ENCODE measurements at places on chromosomes 16 and 17.

- no peak for DNase-seq
These were observed 4.6 kb upstream of the GHDC start for GRCh38 chr17:42198897-42199296.

DNA sequence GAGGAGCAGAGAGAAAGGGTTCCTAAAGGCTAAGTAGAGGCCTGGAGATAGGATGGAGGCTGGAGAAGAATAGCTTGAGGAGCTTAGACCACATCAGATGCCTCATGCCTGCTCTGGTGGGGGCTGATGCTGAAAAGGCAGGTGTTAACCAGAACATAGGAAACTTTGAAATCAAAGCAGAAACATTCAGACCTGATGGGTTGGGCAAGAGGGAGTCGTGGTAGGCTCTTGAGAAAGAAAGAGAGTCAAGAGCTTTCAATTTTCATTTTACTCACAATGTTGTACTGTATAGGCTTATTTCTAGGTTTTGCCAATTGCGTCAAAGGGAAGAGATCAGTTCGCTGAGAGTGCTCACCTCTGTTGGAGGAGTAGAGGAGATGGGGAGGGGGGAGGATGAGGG is 406.6 kb upstream of the SALL1 start:
- DNase-seq = no peak

- DNase-seq = no peak
These were observed 37.3 kb upstream of the ELAC2 start for GRCh38 chr17:13055131-13055530.

GRCh38 chr16:9900576-9900975 is 281.7 kb downstream of the GRIN2A start:
- no peak for DNase-seq

- DNase-seq = peak; percentile 16
These were observed 13.1 kb upstream of the SEPHS2 start for GRCh38 chr16:30458561-30459394.

- DNase-seq = no peak
These were observed 526 bp downstream of the KIAA0513 start for GRCh38 chr16:85027958-85028684.

- DNase-seq = no peak
These were observed 72.8 kb upstream of the DYNLRB2 start for GRCh38 chr16:80468029-80468428.

GRCh38 chr16:28875134-28876018 is 2.9 kb upstream of the ATP2A1 start:
- DNase-seq = peak; percentile 63

- peak; percentile 97 for DNase-seq
These were observed at the start of gene MFSD11 for GRCh38 chr17:76737676-76738467. MFSD11 (plus strand) TSS chr17:76738119; CDS start chr17:76738353, 234 bp downstream.

- peak; percentile 16 for DNase-seq
These were observed 223.1 kb downstream of the MAP2K6 start for GRCh38 chr17:69637446-69638156.

GRCh38 chr17:76969598-76970172 is 101.5 kb downstream of the MGAT5B start:
- no peak for DNase-seq

GRCh38 chr16:14399378-14400284 is 230.4 kb downstream of the PARN start:
- DNase-seq = peak; percentile 64

DNA sequence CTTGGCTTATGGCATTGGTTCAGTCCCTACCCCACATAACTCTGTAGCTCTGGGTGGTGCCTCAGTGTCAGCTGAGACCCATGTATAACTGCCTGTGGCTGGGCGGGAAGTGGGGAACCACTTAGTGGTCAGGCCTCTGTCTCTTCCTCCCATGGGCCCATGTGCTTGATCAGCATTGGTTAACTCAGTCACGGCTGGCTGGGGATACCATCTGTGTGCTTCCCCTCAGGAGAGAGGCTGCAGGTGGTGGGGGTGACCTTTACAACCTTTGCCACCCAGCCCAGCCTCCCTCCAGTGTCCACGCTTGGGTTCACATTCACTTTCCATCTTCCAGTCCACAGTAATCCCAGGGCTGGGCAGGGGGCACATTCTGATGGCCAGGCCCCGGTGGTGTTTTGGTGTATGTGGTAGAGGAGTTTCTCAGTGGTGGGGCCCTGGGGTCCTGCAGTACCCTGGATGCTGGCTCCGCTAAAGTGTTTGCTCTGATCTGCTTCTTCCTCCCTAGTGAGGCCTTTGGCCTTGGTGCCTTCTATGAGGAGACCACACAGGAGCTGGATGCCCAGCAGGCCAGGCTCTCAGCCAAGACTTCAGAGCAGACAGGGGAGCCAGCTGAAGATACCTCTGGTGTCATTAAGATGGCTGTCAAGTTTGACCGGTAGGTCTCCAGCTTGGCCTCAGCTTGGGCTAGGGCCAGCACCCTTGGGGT is 10.2 kb upstream of the NFATC3 start:
- no peak for DNase-seq

DNA sequence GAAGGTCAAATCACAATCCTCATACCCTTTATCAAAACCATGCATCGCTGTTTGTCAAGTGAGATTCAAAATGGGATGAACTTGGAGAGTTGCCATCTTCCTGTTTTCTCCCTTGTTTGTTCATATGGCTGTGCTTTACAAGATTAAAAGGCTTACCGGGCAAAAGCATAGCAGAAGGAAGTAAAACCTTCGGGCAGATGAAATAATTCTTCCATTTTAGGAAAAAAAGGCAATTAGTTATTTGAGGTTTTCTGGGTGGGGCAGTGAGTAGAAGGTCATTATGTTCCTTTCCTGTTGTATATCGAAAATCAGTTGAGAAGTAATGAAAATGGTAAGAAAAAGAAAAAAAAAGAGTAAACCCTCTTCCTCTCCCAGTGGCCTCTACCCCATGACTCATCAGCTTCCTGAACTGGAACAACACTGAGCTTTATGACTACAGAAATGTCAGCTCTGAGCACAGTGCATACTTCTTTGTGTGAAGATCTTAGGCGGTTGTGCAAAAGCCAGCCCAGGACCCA is 369.2 kb downstream of the CDH13 start:
- DNase-seq = no peak

- no peak for DNase-seq
These were observed 13.8 kb downstream of the ELMO3 start for GRCh38 chr16:67212766-67213165.

DNA sequence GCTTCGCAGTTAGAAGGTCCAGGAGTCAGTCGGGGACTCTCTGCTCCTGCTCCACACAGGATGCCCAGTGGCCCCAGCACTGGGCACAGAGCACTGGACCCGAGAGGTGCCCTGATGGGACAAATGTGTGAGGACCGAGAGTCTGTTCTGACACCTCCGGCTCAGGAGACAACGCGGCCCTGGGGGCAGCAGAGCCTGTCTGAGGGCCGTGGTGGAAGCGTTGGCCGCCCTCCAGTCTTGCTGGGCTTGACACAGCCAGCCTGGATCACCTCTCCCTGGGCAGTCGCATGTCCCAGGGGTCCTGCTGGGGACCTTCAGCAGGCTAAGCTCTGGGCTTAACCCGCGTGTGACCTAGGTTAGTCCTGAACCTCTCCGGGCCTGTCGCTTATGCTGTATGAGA is 23.1 kb downstream of the LGALS9 start:
- DNase-seq = no peak

- no peak for DNase-seq
These were observed 2.4 kb upstream of the CISD3 start for GRCh38 chr17:38727736-38728135.

DNA sequence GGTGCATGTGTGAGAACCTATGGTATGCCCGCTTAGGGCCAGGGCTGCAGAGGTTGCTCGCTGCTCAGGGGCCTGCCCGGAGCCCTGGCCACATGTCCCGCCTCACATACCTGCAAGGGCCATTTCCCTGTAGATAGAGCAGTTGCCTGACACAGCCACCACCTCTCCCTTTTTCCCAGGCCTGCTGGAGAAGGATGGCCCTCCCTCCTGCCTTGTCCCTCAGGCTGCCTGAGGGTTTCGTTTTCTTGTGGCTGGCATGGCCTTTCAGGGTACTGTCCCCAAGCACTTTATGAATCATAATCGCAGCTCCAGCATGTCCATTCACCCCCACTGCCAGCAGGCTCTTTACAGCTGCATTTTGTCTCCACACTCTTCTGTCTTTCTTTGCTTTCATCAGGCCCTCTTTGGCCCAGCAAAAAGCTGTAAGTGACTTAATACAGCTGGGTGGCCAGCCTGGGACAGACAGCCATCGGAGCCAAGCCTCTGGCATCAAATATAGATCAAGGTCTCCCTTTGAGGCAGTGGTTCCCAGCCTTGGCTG is 65.7 kb downstream of the MPRIP start:
- no peak for DNase-seq

- no peak for DNase-seq
These were observed 16.2 kb downstream of the SOCS3 start for GRCh38 chr17:78343543-78344201.

DNA sequence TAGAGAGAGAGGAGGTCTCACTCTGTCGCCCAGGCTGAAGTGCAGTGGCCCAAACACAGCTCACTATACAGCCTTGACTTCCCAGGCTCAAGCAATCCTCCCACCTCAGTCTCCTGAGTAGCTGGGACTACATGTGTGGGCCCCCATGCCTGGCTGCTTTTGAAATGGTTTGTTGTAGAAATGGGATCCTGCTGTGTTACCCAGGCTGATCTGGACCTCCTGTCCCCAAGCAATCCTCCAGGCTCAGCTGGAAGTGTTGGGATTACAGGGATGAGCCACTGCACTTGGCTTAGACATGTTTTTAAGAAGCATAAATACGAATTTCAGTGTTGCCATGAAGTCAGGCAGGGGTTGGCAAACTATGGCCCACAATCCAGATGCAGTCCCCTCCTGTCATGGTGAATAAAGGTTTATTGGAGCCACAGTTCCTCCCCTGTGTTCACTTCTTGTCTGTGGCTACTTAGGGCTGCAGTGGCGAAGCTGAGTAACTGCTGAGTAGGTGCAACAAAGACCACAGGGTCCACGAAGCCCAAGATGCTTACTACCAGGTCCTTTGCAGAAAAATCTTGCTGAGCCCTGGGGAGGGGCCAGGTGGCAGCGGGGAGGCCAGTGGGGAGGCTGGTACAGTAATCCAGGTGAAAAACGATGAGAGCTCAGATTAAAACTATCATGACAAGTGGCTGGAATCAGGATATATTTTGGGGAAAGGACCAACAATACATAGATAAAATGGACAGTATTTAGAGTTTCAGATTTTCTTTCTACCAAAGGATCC is 35.2 kb downstream of the TNFRSF13B start:
- no peak for DNase-seq

- DNase-seq = no peak
These were observed 6.6 kb downstream of the GPS1 start for GRCh38 chr17:82058230-82058854.

Data from muscle of back (tissue), 13 donors.